ENCODE measurements at places on chromosomes 5 and 9. TPM values are rescaled to one million over a fixed set of nuclear protein-coding genes. Genes with fewer than 3 reads are reported as not detected.

The CARD9 gene
- total RNA-seq = not detected

- peaks cover 20% of the 10 kb centered on the region for H3K4me1 ChIP-seq
- no peak overlapping the region for H3K4me3 ChIP-seq
- H3K36me3 ChIP-seq = no peaks in the 10 kb centered on the region
- peaks cover 6% of the 10 kb centered on the region for H3K27me3 ChIP-seq
- no peak overlapping the region for H3K27ac ChIP-seq
- no peak for DNase-seq
Observed at GRCh38 chr9:95607507-95607906, 90.7 kb upstream of the PTCH1 start.

DNA sequence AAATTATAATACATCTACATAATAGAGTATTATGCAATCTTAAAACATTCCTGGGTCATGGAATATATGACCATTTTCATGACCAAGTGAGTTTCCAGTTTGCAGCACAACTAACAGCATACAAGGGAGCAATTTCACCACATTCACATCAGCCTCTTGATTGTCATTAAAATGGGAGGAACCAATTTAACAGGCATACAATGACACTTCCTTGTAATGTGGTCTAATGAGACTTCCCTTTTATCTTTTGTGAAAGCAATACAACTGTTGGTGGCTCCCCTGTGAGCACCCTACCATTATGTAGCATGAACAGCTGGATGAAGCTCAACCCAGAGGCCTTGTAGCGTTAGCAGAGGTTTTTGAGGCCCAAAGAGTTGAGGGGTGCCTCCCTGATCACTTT is 13.6 kb upstream of the TMOD1 start:
- no peaks in the 10 kb centered on the region for H3K27me3 ChIP-seq
- no peak overlapping the region for H3K27ac ChIP-seq
- peaks cover 5% of the 10 kb centered on the region for H3K36me3 ChIP-seq
- H3K4me1 ChIP-seq = no peaks in the 10 kb centered on the region
- DNase-seq = no peak

The ANKS6 gene
- 44.3 TPM for total RNA-seq

DNA sequence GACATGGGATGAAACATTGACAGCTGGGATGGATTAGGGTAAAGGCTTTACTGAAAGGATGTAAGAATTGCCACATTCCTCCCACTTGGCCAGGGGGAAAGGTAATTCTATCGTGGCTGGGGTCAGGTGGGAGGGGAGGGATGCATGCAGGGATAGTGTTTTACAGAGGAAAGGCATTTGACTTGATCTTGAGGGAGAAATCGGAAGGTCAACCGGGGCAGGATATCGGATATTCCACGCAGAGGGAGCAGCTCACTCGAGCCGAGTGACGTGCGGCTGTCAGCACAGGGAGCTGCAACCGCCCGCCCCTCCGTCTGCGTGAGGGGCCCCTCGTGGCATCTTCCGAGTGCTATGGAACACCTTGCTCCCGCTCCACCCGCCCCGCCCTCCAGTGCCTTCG is 63.4 kb upstream of the ADAMTS2 start:
- no peaks in the 10 kb centered on the region for H3K4me1 ChIP-seq
- H3K27ac ChIP-seq = no peak overlapping the region
- DNase-seq = no peak

The ATP10B gene
- not detected for total RNA-seq

DNA sequence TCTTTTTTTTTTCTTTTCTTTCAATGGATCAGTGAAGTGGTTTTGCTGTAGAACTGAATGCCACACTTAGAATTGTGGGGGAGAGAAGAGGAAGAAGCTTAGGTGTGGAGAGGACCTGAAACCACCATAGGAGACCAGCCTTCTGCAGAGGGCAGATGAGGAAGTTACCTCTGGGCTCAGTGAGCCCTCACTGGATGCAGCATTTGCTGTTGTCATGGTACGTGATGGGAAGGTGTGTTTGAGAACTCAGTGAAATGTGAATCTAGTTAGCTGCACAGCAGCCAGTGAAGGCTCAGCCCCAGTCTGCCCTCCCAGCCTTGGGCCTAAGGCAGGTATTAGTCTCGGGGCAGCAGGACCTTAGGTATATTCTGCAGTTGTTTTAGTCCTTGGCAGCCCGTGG is 17.5 kb downstream of the CYFIP2 start:
- H3K36me3 ChIP-seq = no peaks in the 10 kb centered on the region
- H3K27me3 ChIP-seq = no peaks in the 10 kb centered on the region
- no peak overlapping the region for H3K4me3 ChIP-seq

The HK3 gene
- total RNA-seq = not detected

The DAB2 gene
- total RNA-seq = 9.9 TPM

The RELL2 gene
- total RNA-seq = 3.9 TPM

DNA sequence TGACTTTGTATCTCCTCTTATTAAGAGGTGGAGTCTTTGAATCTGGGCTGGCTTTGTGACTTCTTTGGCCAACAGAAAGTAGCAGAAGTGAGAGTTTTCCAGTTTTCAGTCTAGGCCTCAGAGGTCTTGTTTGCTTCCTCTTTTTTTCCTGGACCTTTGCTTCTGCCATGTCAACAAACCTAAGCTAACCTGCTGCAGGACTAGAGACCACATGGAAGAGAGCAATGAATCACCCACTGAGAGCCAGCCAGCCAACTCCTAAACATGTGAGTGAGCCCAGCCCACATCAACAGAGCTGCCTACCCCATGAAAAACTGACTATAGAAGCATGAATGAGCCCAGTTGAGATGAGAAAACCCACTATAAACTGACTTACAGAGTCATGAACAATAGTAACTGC is 29.9 kb downstream of the MRPL22 start:
- H3K27ac ChIP-seq = no peak overlapping the region
- no peaks in the 10 kb centered on the region for H3K36me3 ChIP-seq
- H3K27me3 ChIP-seq = no peaks in the 10 kb centered on the region
- H3K4me3 ChIP-seq = no peak overlapping the region
- no peak for DNase-seq

The ARL10 gene
- total RNA-seq = 16.6 TPM

DNA sequence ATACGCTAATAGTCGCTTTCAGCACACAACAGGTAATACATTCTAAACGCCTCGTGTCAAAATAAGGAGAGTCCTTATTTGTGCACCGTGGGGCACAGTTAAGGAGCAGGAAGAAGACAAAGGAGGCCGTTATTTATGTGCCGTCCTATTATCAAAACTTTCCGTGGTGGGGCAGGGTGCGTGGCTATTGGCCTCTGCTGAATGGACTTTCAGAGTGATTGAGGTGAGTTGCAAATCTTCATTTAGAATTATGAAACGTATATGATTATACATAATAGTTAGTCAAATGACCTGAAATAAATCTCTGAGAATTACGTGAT is 833 bp downstream of the C5orf24 start:
- H3K4me1 ChIP-seq = peaks cover 11% of the 10 kb centered on the region
- peak overlapping the region; percentile 88 for H3K4me3 ChIP-seq
- peak overlapping the region; percentile 91 for H3K27ac ChIP-seq

DNA sequence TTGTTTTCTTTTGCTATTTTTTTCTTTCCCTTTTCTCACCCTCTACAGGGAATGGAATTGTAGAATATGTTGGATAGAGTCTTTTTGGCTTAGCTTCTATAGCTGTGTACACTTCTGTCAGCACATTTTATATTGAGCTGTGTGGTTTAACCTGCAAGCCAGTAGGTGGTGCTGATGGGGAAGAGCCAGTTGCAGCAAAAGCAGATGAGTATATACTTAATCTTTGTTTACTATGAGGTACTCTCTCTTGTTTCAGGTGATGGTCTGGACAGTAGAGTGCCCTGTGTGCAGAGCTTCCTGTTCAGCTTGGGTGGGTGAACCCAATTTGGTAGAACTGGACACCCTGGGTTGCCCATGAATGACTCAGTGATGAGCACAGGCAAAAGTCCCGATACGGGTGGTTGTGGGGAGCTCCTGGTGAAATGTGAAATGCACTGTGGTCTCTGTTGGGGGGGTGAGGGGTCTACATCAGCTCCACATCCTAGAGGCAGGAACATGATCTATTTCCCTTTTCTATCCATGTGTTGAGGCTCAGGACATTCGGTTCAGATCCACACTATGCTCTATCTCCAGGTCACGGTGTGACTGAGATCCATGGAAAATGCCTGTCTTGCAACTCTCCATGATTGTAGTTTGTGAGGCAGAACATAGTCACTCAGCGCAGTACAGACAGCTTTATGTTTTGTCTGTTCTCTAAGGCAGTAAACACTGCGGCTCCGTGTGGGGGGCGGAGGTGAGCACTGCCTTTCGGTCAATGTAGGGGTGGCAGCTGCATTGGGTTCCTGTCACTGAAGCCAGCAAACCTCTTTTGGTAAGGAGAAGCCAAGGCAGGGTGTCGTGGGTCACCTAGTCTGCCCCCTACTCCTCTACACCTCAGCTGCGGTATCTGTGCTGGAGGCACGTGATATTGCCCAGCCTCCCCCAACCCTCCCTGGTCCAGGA is 353.2 kb downstream of the PRR16 start:
- no peaks in the 10 kb centered on the region for H3K36me3 ChIP-seq
- no peaks in the 10 kb centered on the region for H3K4me1 ChIP-seq
- H3K27ac ChIP-seq = no peak overlapping the region
- DNase-seq = peak; percentile 38
- no peaks in the 10 kb centered on the region for H3K27me3 ChIP-seq
- no peak overlapping the region for H3K4me3 ChIP-seq

DNA sequence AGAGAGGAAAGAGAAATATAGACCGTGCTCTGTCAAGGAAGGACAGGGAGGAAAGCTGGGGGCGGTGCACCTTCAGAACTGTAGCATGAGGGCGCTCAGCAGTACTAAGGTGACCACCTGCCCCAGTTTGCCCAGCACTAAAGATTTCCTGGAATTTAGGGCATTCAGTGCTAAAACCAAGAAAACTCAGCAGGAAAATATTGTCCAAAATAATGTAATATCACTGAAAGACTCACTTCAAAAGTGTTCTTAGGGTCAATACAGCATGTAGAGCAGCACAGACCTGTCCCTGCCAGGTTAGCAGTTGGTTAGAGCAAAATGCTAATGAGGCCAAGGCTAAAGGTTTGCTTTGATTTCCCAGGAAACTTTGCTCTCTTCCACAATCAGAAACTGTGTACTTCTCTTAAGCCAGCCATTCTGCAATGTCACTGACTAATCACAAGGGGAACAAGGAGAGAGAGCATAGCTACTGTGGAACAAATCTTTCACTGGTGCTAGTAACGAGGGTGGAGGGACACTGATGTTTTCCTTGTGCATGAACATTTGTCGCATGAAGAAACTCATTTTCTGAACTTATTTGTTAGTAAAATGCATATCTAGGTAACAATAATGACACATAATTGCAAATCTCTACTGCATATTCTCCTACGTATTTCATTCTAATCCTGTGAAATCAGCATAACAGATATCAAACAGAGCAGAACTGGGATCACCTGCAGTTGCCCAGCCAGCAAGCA is 53.0 kb upstream of the GRAMD2B start:
- H3K27me3 ChIP-seq = no peaks in the 10 kb centered on the region
- DNase-seq = no peak
- no peak overlapping the region for H3K4me3 ChIP-seq
- H3K4me1 ChIP-seq = peaks cover 31% of the 10 kb centered on the region
- no peak overlapping the region for H3K27ac ChIP-seq
- no peaks in the 10 kb centered on the region for H3K36me3 ChIP-seq
